HL-60 (cell line): ENCODE measurements at places on chromosomes 3 and 15.

- no peak for DNase-seq
Measured at GRCh38 chr3:132315851-132316250, 1.4 kb upstream of the ACP3 start.

- DNase-seq: no peak
Measured at GRCh38 chr3:12810961-12811360, 14.5 kb downstream of the CAND2 start.

GRCh38 chr15:66586155-66586976 lies 20.6 kb upstream of the LCTL start:
- no peak for DNase-seq

DNA sequence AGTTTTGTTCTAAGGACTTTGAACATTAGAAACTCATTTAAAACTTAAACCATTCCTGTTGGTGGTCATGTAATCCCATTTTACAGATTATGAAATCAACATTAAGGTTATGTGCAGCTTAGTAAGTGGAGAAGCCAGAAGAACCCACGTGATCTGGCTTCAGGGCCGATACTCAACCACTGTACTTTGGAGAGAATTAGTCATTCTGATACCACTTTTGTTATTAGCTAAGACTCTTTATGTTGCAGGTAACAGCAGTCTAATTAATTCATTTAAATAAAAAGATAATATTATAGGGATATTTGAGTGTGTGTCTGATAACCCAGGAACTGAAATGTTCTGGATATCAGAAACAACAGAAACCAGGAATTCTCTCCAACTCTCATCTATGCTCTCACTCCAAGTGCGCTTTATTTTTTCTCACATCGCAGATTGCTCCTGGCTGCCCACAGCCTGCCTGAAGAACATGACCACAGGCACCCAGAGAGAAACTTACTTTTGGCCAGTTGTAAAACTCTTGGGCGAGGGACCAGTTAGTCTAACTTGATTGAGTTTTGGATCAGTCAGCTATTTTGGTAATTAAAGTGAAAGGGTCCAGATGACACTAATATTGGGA lies 25.2 kb downstream of the UBE2E1 start:
- DNase-seq: no peak

DNA sequence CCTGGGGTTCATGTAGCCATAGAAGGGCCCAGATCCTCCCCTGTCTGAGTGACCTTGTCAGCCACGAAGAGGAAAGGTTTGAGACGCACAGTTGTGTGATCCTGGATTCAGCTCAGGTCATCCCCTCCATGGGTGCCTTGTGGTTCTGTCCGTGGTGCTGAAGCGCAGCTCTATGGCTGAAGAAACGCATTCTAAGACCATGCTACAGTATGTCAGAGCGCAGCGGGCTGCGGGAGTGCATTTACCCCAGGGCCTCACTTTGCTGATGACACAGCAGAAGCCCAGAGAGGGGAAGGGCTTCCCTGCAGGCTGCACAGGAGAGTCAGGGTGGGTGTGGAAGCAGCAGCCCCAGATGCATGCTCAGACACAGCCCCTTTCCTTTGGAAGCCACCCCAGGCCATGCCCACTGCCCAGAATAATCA lies 68.8 kb upstream of the IQSEC1 start:
- peak; percentile 24 for DNase-seq

- DNase-seq: no peak
Measured at GRCh38 chr15:73786538-73786937, 33.4 kb upstream of the INSYN1 start.

GRCh38 chr3:119427669-119428068 lies 35.7 kb downstream of the TMEM39A start:
- no peak for DNase-seq

GRCh38 chr3:114650808-114651207 lies 357.0 kb downstream of the TIGIT start:
- no peak for DNase-seq

GRCh38 chr3:60578936-60579335 lies 672.3 kb downstream of the FHIT start:
- DNase-seq: no peak

DNA sequence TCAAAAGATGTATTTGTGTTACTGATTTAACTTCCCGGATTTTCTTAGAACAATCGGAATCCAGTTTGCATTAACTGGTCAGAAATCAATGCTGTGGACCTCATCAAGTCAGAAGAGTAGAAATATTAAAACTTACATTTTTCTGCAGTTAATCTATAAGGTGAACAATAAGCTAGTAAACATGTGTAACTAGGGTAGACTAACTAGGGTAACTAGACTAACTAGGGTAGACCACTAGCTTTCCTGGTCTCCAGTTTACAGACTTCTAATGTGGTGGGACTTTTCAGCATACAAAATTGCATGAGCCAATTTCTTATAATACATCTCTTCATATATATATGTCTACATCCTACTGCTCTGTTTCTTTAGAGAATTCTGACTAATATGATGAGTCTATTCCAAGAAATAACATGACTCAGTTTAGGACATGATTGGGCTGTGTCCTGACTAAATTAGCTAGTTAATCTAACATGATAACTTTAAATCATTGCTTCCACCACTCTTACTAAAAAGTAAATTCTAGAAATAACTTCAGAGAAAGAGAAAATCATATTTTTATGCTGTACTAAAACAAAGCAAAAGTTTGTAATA lies 5.3 kb downstream of the PLSCR2 start:
- no peak for DNase-seq

DNA sequence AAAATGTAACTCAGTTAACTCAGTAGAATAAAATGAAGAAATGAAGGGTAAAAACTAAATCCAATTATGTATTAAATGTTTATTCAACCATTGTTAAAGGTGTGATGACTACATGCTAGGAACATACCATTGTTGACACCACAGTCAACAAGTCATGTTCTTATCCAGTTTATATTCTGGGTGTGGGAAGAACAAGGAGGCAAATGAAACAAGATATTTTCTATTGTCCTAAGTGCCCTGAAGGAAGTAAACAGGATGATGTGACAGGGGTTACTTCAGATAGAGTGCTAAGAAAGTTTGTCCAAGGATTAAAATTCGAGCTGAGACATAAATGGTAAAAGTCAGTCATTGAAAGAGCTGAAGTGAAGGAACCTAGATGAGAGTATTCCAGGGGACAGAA lies 13.1 kb downstream of the AP3S2 start:
- DNase-seq: no peak

DNA sequence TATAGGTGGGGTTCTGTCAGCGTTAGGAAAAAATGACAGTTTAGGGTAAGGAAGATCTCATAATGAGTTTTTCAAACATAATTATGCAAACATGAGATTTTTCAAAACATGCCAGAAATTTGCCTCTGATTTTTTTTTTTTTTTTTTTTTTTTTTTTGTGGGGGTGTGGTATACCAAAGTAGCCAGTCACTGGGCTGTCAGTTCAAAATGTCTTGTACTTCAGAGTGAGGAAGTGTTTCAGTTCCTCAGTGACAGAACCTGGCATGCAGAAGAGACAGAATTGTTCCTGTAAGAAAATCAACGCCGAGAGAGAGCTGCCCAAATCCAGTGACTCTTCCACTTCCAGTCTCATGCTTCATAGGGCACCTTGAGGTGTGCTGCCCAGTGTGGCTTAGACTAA lies 9.7 kb downstream of the NCBP2 start:
- no peak for DNase-seq

GRCh38 chr3:152100491-152101132 lies 168.1 kb upstream of the MBNL1 start:
- DNase-seq: peak; percentile 79

DNA sequence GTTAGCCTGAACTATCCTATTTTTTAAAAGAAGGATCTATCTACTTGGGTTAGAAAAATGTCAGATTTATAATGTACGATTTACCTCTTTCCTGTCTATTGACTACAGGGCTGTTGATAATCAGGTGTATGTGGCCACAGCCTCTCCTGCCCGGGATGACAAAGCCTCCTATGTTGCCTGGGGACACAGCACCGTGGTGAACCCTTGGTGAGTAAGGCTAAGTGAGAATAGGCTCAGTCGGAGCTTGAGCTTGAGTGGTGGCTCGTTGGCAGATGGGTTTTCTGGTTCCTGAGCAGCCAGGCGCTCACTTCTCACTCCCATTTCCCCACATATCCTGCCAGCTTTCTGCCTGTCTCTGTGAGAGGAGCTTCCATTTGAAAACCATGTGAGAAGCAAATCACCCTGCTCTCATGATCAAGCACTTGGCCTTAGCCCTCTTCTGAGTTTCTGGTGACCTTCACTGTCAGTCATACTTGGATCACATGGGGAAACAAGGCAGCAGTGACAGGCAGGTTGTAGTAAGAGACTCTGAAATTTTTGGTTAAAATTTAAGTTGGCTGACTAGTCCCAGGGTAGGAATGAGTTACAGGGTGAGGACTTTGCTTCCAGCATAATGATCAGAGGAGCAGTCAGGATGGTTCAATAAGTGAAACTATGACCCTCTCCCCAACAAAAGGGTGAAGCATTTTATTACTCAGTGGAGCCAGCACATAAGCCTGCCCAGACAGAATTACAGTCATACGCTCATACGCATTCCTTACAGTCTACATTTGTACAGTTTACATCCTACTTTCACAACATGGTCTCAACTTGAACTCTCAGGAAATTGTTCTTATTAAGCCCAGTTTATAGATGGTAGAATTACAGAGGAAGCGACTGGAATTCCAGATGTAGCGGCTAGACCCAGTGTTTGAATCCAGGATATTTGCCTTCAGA lies 18.0 kb downstream of the NIT2 start:
- DNase-seq: no peak

DNA sequence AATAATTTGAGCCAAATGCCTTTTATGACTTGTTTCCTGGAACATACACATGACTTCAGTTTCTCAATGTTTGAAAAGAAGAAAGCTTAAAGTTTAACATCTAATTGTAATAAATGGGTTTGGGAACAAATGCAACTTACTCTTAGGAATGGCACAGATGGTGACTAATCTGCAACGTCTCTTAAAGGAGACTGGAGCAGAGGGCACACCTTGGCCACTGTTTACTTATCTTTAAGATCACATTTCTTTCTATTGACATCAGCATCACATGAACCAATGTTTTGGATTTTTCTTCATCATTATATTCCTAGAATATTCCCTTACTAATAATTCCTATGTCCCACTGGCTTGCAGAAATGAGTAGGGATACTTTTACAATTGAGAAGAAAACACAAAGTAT lies 229.5 kb downstream of the CHL1 start:
- no peak for DNase-seq

DNA sequence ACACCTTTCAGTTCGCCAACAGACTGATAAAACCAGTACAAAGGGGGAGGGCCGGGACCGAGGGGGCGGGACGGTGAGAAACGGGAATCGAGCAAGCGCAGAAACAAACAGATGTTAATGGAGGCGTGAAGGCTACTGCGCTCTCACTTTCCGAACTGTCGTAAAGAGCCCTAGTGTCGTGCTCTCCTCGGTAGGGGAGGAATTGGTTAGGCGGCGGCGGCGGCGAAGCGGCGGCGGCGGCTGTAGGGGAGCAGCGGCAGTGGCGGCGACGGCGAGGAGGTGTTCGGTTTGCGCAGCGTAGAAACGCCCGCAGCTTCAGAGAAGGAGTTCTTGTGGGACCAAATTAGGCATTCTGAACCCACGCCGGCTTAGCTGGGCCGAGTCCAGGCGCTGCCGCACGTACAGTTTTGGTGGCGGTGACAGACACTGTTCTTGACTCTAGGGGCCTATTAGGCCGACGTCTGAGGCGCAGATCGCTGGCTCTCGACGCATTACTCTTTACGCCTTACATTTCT lies at the start of gene RNF111:
Gene RNF111, plus strand, starts transcription at position 173 of the 515 bp plus-strand sequence. CDS start 43,160 bp downstream, outside the sequence.
- peak; percentile 95 for DNase-seq

DNA sequence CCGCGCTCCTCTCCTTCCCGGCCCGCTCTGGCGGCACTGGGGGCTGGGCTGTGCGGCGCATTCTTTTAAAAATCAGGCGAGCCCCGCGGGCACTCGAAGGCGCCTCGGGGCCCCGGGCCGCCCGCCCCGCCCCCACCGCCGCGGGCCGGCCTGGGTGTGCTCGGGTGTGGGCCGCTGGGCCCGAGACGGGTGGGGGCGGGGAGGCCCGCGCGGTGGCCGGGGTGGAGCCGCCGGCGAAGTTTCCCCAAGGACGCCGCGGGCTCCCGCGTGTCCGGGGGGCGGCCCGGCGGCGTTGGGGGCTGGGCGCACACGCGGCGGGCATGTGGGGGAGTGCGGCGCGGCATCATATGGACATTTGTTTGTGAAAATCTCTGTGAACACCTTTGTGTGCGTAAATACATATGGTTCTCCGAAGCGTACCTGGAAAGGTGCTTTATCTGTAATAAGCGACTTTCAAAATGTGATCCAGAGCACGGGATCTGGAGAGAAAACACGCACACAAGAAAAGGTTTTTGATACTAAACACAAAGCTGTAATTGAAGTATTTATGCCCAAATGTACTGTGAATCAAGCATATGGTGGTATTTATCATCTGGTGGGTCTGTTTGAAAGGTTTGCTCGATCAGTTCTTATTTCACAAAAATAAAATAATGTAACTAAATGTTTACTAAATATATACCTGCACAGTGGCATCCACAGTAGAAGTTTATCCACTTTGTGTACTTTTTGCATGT lies 612 bp upstream of the TBL1XR1 start:
- DNase-seq: no peak

GRCh38 chr3:153349108-153349499 lies 187.1 kb downstream of the RAP2B start:
- no peak for DNase-seq

DNA sequence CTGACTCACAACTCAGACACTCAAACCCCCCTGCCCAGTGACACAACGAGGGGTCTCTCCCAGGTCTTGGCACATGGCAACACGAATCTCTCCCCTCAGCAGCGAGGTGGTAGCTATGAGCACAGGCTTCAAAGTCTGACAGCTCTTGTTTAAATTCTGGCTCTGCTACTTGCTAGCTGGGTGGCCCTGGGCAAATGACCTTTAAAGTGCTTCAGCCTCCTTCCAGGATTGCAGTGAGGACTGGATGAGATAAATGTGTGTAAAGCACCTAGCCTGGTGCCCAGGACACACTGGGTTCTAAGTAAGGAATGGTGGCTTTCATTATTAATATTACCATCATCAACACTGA lies 23.2 kb upstream of the ANPEP start:
- no peak for DNase-seq

- no peak for DNase-seq
Measured at GRCh38 chr3:150902988-150903387, 2.3 kb downstream of the MINDY4B start.

- DNase-seq: no peak
Measured at GRCh38 chr3:194711286-194711685, 25.6 kb downstream of the FAM43A start.

DNA sequence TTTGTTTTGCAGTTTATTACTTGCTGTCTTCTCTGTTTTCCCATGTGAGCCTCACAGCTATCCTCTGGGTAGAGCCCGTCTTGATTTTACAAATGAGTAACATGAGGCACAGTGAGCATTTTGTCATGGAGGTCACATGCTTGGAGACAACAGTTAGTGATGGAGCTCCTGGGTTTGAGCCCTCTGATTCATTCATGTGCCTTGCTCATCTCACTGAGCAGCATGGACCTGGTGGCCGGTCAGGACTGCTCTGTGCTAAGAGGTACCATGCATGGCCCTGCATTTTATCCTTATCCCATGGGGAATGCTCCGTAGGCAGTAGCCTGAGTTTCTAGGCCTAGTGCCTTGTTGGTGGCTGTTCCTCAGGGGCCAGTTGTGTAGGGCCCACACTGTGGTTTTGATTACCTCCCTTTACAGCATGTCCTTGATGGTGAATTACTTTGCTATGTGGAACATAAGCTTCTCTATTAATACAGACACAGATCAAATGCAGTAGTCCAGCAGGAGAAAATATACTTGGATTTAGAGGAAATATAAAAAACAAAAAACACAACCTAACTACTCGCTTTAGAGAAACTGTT lies 35.6 kb downstream of the MAP2K5 start:
- no peak for DNase-seq

GRCh38 chr3:185677146-185677829 lies 91.2 kb downstream of the SENP2 start:
- peak; percentile 25 for DNase-seq
